Nephron progenitor cell (in vitro differentiated cells): ENCODE measurements at places on chromosomes 7 and 10.

DNA sequence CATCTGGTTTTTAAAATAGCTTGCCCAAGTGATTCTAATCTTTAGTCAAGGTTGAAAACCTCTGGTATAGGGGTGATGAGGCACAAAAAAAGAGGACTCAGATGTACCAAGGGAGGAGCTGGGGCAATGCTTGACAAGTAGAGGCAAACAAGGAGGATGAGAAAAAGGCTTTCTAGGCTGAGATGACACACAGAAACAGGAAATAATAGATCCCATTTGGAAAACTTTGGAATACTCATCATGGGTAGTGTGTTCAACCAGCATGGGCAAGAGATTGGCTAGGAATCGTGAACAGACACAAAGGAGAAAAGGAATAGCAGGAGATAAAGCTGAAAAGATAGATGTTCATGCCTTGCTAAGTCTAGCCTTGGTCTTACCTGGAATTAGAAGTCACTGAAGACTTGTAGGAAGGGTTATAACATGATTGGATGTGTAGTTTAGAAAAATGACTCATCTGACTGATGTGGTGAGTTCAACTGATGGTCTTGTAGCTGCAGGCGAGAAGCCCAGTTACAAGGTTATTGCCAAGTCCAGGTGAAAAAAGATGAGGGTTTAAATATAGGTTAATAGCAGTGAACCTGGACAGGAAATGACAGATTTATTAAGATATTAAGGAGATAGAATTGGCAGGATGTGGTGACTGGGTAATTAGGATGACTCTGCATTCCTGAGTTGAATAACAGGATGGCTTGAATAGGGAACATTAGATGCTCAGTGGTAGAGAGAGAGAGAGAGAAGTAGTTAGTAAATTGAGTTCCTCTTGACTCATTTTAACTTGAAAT lies 214.0 kb upstream of the LRGUK start:
- DNase-seq, result no peak

- DNase-seq, result no peak
These were observed 70.4 kb downstream of the INPP5A start for GRCh38 chr10:132607961-132608495.

DNA sequence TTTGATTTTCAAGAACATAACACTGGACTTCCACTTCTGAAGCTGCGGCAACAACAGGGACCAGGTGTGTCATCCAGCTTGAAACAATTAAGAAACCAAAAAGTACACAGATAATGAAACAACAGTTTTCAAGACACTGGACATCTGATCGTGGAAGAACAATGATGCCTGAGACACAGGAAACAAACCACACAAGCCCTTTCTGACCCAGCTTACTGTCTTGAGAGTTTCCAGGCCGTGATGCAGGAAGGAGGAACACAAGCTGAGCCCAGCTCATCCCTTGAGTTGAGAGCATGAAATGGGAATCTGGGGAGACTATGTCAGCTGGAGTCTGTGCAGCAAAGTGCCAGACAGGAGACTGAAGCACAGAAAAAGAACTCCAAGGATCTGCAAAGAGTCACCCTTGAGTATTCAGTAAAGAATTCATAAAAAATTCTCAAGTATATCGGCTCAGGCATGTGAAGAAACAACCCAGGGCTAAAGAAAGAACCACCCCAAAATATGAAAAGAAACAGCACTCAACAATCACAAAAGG lies 91.6 kb downstream of the RNF32 start:
- DNase-seq, result no peak

DNA sequence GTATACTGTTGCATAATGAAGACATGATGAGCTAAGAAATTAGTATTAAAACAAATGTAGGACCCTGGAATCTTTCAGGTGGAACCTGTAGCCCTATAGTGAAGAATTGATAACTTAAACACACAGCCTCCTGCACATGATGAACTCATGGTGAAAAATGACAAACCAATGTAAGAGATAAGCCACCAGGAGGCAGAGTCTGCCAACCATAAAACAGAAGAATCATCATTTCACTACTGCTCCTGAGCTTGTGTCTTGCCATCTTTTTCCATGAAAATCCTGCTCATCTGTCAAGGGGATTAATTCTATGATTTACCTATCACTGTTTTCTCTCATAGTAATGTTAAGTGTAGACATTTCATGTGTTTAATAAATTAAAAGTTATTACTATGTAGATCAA lies 363.9 kb downstream of the MALRD1 start:
- DNase-seq, result peak; percentile 8

DNA sequence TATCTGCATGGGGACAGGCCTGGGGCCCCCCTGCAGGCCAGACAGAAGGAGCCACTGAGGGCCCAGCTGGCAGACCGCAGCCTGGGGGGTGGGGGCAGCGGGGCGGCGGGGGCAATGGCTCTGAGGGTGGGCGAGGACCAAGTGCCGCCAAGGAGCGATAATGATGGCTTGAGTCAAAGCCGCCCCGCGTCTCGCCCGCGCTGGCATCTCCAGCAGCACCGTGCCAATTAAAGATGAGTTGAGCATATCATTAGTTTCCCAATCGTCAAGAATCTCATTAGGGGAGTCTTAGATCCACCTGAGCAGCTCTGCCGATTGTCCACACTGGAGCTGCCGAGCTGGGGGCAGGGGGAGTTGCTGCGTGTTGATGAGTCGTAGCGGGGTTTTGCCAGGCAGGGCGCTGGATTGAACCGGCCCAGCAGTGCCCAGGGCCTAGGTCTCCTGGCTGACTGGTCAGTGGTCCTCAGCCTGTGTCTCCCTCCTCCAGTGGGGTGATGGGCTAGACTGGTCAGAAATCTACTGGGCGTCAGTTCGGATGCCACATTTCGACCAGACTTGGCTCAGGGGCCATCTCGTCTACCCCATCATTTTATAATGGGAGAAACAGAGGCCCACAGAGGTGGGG lies 41.0 kb upstream of the PSMG3 start:
- no peak for DNase-seq

- DNase-seq, result no peak
These were observed 37.3 kb downstream of the PAX2 start for GRCh38 chr10:100782461-100783244.

GRCh38 chr7:99032928-99033327 lies 111.0 kb downstream of the SMURF1 start:
- DNase-seq, result no peak

DNA sequence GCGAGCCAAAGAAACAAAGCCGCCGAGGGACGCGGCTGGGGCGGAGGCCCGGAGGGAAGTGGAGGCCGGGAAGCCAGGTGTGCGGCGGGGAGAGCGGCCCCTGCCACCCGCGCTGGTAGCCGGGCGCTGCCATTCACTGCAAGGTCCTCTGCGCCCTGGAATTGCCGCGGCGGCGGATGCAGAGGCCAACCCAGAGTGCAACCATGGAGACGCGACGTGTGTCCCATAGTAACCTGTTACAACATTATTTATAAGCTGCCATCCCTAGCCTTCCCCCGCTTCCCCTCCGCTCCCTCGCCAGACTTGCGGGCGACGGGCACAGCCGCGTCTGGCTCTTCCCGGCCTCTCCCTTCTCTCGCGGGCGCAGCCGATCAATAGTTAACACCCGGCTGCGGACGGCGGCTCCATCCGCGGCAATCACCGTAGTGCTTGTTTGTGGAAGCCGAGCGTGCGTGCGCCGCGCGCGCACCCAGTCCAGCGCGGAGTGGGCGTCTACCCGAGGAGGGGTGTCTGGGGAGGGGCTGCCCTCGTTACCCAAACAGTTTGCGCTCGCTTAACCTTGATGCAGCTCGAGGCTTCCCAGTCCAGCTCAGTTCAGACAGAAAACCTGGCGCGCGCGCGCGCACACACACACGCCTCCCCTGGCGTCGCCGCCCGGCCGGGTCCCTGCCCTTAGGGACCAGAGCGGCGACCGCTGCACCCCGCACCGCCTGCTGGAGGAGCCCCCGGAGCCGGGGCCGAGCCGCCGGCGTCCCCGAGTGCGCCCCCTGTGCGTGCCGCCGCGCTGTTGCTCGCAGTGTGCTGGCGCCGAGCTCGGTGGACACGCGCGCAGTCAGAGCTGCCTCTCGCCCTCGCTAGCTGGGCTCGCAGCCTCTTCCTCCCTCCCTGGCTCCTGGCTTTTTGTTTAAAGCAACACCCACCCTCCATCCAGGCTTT lies 165.4 kb upstream of the DPP6 start:
- peak; percentile 25 for DNase-seq

GRCh38 chr7:30472784-30473775 lies 5.5 kb downstream of the NOD1 start:
- no peak for DNase-seq

GRCh38 chr7:32158076-32158475 lies 87.9 kb upstream of the PDE1C start:
- DNase-seq, result no peak

GRCh38 chr7:111540199-111540815 lies 22.0 kb downstream of the IMMP2L start:
- no peak for DNase-seq
